Fibroblast of skin of left quadriceps (primary cell): ENCODE measurements at places on chromosomes 7 and 10.

DNA sequence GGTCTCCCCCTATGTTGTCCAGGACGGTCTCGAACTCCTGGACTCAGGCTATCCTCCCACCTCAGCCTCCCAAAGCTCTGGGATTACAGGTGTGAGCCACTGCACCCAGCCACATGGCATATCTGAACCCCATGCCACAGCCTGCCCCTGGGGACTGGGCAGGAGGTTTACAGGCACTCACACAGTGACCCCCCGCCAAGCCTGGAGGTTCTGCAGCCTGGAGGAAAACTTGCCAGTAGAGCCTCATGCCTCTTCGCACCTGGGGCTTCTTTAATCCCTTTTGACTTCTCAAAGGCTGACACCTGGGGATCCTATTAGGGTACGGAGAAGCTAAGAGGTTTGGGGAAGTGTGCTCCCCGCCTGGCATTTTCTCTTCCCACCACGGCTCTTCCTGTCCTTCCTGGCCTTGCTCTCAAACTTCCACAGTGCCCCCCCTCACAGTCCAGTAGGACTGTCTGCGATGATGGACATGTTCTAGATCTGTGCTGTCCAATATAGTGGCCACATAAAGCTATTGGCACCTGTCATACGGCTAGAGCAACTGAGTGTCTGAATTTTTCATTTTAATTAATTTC is 11.4 kb upstream of the KCP start:
- no peak for DNase-seq

DNA sequence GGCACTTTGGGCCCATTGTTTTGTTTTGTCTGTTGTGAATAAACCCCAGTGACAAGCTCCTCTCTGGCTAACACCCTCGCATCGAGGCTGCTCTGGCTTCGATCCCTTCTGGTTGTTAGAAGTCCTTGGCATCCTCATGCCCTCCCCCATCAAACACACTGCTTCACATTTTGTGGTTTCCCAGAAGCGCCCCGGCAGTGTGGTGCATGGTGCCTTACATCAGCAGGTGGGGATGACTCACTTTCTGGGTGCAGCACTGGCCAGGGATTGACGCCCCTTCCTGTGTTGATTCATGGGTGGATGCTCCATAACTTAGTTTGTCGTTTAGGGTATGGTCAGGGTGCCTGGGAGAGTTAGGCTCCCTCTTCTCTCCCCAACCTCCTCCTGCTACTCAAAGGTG is 51.4 kb downstream of the PLPP4 start:
- no peak for DNase-seq

DNA sequence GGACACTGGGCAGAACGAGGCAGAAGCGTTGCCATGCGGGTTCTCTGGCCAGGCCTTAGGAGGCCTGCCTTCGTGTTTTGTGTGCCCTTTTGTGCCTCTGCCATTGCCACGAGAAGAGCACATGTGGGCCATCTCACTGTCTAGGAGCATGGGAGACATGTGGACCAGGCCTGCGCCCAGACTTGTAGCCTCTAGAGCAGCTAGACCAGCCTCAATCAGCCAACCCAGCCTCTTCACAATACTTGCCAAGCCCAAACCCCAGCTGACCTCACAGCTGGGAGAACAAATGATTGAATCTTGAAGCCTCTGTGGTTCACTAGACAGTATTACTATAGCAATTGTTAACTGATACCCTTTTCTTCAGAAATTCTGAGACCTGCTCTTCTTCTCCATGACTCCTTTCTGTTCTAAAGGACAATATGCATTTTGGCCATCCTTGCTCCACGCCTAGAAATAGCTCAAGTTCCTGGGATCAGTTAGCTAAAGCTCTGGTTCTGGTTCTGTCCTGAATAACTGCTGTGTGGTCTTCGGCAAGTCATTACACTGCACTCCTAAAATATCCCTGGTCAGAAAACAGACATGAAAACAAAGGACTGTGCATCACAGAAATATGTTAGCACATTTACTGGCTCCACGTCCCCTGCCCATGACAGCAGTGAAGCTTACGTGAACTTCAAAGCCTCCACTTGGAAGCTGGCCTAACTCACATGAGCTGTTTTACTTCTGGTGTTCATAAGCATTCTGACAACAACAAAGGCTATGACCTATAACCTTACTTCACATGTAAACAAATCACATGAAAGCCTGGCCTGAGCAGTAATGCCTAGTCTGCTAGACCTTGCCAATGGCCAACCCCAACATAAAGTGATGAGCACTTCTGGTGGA is 72.3 kb upstream of the MKRN1 start:
- DNase-seq: no peak

DNA sequence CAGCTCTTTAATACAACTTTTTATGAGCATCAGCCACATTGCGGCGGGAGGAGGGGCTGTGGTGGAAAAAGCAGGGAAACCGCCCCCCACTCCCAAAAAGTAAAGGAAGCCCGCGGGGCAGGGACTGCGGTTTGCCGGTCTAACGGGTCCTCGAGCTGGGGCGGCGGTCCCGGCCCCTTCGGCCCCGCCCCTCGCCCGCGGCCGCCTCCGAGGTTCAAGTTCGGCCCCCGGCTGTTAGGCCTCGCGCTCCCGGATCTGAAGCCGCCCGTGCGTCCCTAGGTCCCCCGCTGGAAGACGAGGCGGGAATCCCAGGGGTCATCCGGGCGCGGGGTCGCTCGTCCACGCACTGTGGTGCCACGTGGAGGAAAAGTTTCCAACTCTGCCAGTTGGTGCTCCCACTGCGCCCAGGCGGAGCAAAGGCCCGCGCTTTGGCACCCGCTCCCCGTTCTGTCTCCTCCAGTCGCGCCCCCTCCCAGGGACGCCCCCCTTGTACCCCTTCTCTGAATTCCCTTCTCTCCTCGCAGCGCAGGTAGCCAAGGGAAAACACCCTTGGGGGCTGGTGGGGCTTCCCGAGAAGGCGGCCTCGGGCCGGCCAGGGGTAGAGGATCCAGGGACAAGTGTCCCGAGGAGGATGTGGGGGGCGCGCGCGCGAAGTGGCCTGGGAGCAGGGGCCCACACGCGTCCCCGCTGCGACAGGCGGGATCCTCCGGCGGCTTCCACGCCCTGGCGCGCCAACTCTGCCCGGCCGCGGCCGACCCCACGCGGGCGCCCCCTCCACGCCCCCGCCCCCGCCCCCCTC is 798 bp upstream of the AUTS2 start:
- no peak for DNase-seq

- no peak for DNase-seq
Observed at GRCh38 chr7:81487516-81487915, 282.3 kb downstream of the HGF start.

- DNase-seq: no peak
Observed at GRCh38 chr10:85927952-85928665, 438.5 kb downstream of the GRID1 start.

GRCh38 chr7:78316110-78316509 is 517.5 kb downstream of the PHTF2 start:
- no peak for DNase-seq

- DNase-seq: peak; percentile 66
Observed at GRCh38 chr7:132390705-132391104, 185.6 kb downstream of the PLXNA4 start.
